ENCODE measurements at places on chromosomes 11 and 22. TPM values are rescaled to one million over a fixed set of nuclear protein-coding genes. Genes with fewer than 3 reads are reported as not detected.

GRCh38 chr22:46737976-46738646 is at the start of gene CERK:
Gene CERK (minus strand): TSS chr22:46738252. CDS start chr22:46738148, 104 bp downstream.
- DNase-seq, result peak; percentile 82

- no peak for DNase-seq
These were observed 46.3 kb downstream of the TRAF6 start for GRCh38 chr11:36463781-36464180.

GRCh38 chr11:60970369-60970774 is 1.1 kb upstream of the CD6 start:
- peak; percentile 51 for DNase-seq

- DNase-seq, result no peak
These were observed 423.4 kb downstream of the GUCY1A2 start for GRCh38 chr11:106594751-106595351.

DNA sequence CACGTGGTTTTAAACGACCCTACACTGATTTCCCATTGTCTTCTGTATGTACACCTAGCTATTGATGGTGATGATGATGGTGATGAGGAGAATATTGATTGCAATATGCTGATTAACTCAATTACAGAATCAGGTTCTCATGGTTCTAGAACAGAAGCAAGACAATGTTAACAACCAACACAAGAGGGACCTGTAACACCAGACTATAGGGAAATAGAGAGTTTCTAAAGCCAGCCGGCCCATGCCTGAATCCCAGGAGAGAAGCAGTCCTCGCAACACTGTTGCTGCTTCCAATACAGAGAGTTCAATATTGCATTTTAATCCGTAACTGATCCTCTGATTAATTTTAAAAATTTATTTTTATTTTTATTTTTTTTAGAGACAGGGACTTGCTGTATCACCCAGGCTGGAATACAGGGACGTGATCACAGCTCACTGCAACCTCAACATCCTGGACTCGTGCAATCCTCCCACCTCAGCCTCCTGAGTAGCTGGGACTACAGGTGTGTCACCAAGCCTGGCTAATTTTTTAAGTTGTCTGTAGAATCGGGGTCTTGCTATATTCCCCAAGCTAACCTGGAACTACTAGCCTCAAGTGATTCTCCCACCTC is 22.2 kb upstream of the UBASH3B start:
- DNase-seq, result peak; percentile 16

NRIP3 gene
- total RNA-seq, result 1.9 TPM

PRG3 gene
- total RNA-seq, result not detected

KRTAP5-7 gene
- total RNA-seq, result not detected

CSTPP1 gene
- total RNA-seq, result 12.9 TPM

ELF5 gene
- not detected for total RNA-seq

EHF gene
- total RNA-seq, result 1.6 TPM
